Stimulated activated CD8-positive, alpha-beta memory T cell treated with anti-CD3 and anti-CD28 coated beads, Interleukin-2, amount 100 ng/mL, for 1 hour (primary cell): ENCODE measurements at places on chromosomes 13 and 19.
A peak's percentile ranks its signal among the peaks of the same experiment; 100 is the strongest.

DNA sequence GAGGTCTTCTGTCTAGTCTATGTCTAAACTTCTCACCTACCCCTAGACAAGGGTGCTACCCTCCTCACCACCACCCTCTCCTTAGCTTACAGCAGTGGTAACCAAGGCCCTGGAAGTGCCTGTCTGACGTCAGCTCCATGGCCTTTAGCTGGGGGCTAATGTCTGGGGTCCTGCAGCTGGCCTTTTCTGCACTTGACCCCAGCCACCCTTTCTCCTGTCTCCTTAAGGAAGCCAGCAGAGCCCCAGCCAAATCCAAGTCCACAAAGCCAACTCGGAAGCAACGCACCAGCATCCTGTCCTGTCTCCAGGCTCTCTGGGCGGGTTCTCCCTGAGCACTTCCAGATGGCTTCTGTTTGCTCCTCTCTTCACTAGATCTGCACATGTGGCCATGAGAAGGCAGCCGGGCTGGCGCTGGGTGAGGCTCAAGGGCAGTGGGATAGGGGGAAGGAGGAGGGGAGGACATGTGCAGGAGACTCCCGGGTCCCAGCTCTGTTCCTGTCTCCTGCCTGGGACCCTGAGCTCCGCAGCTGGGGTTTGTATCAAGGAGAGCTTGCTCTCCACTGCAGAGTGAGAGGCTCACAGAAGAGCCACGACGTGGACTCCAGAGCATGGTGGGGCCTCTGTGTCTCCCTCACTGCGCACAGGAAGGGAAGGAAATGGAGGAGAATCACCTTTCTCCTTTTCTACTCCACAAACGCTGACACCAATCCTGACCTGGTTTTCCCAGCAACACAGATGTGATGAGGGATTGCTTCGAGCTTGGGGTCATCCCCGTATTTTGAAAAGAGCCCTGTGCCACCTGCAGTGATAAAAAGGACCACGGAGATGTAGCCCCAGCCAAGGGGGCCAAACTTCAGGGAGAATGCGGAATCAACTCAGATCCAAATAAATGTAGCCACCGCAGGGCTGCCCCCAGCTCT, 204.2 kb downstream of the USP12 start:
- DNase-seq, result no peak

DNA sequence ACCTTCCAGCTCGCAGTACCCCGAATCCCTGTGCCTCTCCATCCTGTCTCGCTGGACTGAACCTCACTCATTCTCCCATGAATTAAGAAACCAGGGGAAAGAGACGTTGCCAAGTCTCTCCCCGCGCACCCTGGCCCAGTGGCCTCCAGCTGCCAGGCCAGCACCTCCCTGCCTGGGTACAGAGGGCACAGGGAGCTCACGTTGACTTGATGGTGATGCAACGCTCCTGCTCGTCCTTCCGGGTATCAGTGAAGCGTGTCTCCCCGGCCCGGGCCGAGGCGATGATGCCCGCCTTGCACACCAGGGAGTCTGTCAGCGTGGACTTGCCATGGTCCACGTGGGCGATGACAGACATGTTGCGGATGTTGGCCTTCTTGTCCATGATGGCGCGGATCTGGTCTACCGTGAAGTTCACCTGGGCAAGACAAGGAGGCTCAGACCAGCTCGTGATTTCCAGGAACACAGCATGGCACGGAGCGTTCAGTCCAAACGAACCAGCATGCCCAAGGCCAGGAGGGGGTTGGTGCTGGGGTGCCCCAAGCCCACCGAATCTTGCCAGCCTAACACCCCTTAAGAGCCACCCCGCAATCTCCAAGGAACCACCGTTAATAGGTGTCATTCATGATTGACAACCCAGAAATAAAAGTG, 1.2 kb downstream of the EEF2 start:
- DNase-seq, result no peak

GRCh38 chr19:35895911-35896642, 4.3 kb downstream of the NFKBID start:
- no peak for DNase-seq

DNA sequence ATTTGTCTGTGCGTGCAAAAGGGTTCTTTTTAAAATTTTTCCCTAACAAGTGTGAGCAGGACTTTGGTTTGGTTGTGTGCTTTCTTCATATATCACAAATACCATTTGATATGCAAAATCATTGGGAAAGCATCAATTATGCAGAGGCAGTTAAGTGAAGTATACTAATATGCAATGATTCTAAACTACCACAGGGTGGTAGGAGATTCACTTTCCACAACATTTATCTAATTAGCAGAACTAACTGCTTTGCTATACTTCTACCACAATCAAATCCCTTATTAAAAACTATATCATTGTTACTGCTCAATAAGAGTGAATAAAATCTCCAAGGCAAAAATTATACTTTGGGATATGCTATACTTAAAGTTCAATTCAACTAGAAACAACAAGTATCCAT, 2738.9 kb upstream of the PCDH20 start:
- DNase-seq, result no peak

GRCh38 chr13:111058796-111059506, 56.2 kb upstream of the ARHGEF7 start:
- no peak for DNase-seq

GRCh38 chr13:91079176-91079575, 268.3 kb upstream of the MIR17HG start:
- DNase-seq, result no peak

GRCh38 chr13:43333176-43333575, 309.8 kb downstream of the DNAJC15 start:
- no peak for DNase-seq

DNA sequence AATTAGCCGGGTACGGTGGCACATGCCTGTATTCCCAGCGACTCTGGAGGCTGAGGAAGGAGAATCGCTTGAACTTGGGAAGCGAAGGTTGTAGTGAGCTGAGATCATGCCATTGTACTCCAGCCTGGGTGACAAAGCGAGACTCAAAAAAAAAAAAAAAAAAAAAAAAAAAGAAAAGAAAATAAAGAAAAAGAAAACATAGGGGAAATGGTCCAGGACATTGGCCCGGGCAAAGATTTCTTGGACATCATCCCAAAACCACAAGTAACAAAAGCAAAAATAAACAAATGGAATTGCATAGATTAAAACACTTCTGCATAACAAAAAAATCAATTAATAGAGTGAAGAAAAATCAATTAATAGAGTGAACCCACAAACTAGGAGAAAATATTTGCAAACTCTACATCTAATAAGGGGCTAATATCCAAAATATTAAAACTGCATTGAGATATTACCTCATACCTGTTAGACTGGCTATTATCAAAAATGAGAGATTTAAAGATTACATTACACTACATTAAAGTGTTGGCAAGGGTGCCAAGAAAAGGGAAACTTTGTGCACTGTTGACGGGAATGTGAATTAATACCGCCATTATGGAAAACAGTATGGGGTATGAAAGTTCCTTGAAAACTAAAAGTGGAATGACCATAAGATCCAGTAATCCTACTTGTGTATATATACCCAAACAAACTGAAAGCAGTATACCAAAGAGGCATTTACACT, 18.5 kb upstream of the ABCC4 start:
- no peak for DNase-seq

- no peak for DNase-seq
Measured at GRCh38 chr13:36362914-36363313, 16.7 kb upstream of the SPART start.

- DNase-seq, result no peak
Measured at GRCh38 chr19:8096071-8096470, 43.5 kb downstream of the CCL25 start.

DNA sequence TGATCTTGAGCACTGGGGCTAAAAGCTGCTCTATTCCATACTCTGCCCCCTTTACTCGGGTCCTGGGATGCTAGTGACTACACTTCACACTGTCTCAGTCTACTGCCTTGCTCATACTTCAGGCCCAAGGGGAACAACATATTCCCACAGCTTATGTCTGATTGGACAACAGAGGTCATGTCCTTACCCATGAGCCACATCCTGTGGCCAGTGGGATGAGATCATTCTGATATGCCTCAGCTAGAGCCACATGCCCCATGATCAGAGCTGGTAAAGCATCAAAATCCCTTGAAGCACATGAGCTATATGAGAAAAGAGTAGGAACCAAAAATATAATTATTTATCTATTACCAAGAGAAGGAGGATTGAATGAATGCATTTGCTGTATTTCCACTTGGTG, 290.1 kb upstream of the TSHZ3 start:
- no peak for DNase-seq

- no peak for DNase-seq
Measured at GRCh38 chr13:73608157-73608516, 526.1 kb downstream of the KLF12 start.

- no peak for DNase-seq
Measured at GRCh38 chr19:23991170-23991569, 76.5 kb downstream of the ZNF726 start.

DNA sequence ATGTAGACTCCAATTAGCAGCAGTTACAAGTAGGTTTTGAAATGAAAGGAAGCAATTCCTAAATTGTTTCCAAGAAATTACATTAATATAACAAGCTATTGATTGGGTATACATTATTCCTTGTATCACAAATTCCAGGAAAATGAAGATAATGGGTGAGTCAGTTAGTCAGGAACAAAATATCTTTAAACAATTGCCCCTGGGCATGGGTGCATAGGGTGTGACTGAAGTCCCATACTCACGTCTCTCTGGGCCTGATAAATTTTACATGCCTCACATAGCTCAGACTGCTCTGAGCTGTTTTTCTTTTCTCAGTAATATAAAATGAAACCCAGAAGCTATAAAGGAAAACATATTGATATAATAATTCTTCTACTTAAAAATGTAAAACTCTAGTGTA, 87.8 kb downstream of the FNDC3A start:
- no peak for DNase-seq

DNA sequence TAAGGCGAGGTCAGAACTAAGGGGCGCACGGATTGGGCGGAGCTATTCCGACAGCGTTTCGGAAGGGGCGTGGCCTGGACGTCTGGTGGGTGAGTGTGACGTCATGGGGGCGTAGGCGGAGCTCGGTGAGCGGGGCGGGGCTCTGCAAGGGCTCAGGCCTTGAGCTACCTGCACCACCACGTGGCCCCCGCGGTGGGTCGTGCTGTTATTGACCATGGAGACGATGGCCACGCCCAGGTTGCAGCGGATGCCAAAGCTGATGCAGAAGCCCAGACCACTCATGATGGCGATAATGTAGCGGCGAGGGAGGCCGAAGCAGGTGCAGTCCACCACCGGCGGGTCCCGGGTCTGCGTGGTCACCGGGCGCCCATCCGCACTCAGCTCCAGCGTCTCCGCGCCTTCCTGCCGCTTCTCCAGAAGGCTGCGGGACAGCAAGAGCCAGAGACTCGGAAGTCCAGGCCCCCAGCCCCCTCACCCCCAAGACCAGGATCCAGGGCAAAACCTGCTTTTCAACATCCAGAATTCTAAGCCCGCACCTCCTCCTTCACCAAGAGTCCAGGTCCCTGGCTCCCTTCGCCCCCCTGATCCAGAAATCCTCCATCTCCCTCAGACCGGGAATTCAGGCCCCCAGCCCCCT, 4.8 kb downstream of the SLC17A7 start:
- DNase-seq, result no peak

DNA sequence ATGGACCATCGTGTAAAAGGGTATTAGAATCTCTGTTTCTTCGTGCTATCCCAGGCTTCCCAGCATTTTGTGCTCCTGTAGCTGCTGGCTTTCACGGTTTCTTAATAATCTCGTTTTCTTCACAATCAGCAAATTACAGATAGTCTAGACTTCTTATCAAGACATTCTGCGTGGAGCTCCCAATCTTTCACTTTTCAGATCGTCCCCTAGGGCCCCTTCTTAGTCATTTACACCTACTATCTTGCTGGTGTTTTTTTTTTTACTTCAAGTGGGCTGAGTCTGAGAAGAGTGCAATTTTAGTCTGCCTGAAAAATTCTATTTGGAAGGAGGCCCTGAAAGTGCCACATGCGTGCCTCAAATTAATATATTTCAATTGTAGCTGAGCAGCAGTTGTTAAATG, 275.1 kb downstream of the SHISA2 start:
- no peak for DNase-seq

GRCh38 chr13:34671137-34671536, 270.9 kb upstream of the NBEA start:
- DNase-seq, result no peak

DNA sequence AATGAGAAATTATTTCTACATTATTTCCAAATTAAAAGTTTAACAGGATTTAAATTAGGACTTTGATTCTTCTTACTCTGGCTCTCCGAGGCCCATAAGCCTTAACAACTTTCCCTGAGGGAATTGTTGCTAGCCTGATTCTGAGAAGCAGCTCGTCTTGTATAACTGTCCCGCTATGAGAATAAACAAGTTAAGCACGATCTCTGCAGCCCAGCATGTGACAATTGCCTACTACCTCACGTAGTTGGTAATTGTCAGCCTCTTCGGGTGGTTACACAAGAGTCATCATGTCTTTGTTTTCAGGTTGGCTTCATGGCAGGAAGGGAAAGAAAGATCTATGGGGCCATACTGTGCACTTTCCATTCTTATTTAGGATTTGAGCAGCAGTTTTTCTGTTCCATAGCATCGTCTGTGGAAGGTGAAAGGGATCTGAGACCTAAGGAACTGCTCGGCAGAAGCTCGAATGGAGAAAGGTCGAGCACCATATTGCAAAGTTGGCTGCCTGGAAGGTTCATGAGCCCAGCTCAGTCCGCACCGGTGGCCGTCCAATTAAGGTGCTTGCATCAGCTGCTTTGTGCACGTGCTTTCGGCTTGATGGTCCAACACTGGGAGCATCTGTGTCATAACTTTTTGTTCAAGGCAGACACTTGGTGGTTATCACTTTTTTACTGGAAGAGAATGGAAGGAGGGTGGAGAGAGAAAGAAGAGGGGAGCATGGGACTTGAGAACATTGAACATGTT, 1.8 kb upstream of the STARD13 start:
- DNase-seq, result no peak

DNA sequence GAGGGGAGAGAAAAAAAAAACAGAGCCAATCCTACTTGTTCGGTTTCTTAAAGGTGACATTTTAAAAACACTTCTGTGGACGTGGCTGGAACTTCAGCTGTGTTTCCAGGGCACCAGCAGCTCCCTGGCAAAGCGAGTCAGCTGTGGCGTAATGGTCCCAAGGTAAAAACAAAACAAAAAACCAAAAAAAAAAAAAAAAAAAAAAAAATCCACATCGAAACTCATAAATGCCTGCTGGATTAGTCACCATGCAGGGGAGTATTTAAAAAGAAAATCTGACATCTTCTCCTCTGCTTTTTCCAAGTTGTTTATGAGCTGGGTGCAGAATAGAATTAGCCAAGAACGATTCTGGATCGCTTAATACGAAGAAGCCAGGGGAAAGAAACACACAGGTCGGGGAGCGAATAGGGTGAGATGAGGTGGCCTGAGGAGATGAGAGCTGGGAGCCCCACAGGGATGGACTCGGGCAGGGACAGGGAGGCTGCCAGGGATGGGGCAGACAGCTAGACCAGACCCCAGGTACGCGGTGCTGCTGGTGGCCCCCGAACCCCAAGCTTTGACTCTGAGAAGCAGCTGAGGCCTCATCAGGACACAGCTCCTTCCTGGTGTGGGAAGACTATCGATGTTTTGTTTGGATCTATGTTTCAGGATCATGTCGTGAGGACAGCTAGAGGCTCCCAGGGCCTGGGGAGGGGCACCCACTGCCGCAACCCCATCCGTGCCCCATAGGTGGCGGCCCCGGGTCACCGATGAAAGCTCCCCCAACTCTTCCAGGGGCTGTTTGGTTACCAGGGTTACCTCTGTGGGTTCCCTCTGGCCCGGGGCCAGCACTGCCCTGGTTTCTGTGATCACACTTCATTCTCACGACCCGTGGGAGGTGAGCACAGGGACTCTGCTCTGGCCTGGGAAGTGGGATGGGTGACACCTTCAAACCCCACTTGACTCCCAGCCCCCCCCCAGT, 3.1 kb upstream of the CTXN1 start:
- peak; percentile 50 for DNase-seq

- DNase-seq, result no peak
Measured at GRCh38 chr19:54207983-54208783, 7.5 kb downstream of the RPS9 start.
